ENCODE measurements at places on chromosomes 3 and 15.

- DNase-seq, result no peak
Measured at GRCh38 chr3:4983739-4984510, 4.7 kb downstream of the BHLHE40 start.

DNA sequence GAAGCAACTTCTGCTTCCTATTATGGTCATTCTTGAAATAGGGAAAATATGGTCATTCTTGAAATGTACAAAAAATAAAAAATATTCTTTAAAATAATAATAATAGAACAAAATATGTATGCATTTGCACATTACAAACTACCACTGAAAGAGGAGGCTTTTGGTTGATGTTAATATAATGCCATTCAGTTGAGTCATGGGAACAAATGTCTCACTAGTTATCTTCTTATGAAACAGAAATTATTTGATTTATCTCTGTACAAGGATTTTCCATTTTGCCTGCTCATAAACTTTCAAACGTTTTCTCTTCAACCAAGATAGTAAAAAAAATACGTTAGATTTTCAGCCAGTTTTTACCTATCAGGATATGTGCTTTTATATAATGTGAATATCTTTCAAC, 1662.7 kb downstream of the OTOL1 start:
- DNase-seq, result no peak

DNA sequence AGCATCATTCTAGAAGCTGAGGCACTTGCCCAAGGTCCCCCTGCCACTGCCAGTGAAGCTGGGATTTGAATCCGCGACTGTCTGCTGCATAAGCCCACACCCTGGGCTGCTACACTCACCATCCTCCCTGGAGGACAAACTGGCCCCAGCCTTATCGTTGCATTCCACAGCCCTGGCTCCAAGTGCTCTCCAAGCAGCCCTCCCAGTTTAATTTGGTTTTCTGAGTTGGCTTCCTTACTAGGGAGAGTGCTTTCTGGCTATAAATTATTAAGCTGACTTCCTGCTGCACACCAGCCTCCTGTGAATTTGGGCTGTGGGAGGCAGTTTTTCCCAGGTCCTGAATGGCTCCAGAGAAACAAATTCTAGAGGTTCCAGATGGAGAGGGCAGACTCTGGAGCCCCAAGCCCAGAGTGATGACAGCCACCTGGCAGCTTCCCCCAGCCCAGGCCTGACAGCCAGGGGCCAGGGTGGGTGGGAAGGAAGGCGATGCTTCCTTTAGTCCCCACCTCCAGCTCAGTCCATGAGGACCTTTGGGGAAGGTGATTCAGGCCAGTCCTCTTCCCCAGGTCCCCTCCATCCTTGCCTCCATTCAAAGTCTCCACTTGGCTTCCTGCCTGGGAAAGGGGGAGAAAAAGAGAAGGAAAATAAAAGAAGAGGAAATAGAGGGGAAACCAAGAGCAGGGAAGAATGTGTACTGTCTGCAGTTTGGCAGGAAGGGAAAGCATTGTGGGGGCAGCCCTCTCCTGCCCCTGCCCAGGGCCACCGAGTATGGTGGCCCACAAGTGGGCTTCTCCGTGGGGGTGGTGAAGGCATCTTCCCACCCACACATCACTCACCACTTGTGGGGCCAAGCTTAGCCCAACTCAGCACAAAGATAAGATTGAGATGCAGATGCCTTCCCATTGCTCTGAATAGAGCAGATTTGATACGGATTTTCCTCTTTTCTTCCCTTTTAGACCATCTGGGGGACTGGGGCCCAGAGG, 69.6 kb downstream of the SEMA5B start:
- no peak for DNase-seq

DNA sequence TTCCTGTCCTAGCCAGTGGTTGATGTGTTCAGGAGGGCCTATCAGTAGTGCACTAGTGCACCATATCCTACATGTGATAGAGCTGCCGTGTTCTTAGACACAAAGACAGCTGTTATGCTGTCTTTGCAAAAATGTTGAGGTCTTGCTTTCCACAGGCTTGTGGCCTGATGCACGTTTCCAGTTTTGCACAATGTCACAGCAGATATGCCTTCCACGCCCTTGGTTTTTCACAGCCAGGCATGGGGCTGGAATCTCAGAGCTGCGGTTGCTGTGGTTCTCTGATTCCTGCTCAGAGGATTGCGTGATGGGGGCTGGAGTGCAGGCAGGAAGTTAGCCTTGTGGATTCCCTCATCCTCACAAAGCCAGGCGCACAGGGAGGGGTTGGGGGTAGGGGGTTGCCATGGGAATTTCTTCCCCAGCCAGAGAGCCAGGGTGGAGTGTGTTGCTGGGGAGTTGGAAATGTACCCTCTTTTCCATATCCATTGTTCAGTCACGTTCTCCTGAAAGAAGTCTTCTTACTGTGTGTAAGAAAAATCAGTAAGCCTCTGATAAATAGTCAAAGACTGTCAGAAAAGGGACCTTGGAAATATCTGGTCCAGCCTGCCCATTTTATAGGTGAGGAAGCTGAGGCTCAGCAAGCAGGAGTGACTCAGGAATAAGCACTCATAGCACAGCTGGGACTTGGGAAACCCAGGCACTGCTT, 79.4 kb downstream of the SMAD3 start:
- no peak for DNase-seq

GRCh38 chr3:17605032-17605431, 137.4 kb downstream of the TBC1D5 start:
- no peak for DNase-seq

- no peak for DNase-seq
Measured at GRCh38 chr3:295166-295565, 98.6 kb downstream of the CHL1 start.

- no peak for DNase-seq
Measured at GRCh38 chr3:131699001-131699400, 196.2 kb upstream of the MRPL3 start.

- no peak for DNase-seq
Measured at GRCh38 chr3:141413391-141413790, 45.1 kb downstream of the ZBTB38 start.

GRCh38 chr3:69031635-69032034, 18.2 kb upstream of the EOGT start:
- no peak for DNase-seq

DNA sequence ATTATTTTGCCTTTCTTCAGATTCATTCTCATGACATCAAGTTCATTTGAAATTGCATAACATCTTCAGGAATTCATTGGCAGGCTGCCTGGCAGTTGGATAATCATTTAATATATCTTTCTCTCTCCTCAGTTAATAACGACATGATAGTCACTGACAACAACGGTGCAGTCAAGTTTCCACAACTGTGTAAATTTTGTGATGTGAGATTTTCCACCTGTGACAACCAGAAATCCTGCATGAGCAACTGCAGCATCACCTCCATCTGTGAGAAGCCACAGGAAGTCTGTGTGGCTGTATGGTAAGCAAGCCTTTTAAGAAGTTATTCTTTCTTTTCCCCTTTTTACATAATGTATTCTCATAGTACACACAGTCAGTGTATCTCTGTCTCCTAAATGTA, 38.2 kb downstream of the TGFBR2 start:
- DNase-seq, result peak; percentile 44

GRCh38 chr3:71498543-71498942, 85.0 kb downstream of the FOXP1 start:
- DNase-seq, result no peak

DNA sequence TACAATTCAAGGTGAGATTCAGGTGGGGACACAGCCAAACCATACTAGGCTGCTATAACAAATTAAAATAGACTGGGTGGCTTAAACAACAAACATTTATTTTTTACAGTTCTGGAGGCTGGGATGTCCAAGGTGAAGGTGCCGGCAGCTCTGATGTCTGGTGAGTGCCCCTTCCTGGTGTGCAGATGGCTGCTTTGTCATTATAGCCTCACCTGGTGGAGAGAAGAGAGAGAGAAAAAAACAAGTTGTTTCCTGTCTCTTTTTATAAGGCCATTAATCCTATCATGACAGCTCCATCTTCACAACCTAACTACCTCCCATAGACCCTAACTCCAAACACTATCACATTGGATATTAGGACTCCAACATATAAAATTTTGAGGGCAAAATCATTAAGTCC, 279.7 kb downstream of the ZIC1 start:
- DNase-seq, result no peak

DNA sequence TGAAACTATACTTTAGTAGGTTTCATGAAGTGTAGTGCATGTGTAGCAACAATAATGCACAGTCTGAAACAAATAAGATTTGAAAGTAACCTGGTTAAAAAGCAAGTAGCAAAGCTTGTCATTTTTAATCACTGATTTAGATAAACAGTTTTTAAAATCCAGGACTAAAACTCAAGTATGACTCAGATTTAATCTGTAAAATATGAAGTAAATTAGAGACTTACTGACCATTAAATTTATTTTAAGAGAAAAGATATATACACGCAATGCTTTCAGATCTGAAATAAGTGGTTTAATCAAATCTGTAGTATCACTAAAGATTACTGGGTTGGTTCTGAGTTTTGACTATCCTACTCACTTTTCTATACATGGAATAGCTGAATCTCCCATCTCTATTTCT, 300.7 kb upstream of the RBMS3 start:
- DNase-seq, result no peak

DNA sequence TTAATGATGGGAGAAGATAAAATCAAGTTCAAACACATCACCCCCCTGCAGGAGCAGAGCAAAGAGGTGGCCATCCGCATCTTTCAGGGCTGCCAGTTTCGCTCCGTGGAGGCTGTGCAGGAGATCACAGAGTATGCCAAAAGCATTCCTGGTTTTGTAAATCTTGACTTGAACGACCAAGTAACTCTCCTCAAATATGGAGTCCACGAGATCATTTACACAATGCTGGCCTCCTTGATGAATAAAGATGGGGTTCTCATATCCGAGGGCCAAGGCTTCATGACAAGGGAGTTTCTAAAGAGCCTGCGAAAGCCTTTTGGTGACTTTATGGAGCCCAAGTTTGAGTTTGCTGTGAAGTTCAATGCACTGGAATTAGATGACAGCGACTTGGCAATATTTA, 67.5 kb upstream of the TSEN2 start:
- no peak for DNase-seq

DNA sequence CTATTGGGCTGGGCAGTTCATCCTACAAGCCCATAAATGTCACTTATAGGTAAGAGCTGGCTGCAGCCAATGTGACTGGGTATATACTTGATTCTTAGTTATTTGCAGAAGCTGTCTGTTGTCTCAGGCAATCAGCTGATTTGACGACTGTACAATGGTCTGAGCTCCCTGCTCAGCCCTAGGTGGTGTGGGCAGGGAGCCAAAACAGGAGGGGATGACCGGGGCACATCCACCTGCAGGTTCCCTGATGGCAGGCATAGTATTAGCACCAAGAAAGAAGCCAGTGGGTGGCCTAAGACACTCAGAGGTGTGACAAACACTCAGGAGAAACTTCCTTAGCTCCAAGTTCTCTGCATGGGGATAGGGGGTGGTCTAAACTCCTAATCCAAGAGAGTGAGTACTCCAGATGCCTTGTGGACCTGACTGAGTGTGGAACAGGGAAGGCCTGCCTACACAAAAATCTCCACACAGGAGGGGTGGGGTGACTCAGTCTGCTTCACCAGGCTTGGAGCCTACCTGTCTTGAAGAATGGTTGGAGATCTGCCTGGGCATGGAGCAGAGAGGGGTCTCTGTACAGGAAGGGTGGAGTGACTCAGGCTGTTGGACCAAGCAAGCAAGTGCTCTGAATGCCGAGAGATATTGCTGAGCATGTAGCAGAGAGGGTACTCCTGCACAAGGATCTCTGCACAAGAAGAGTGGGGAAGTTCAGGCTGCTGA, 690.4 kb upstream of the NAALADL2 start:
- DNase-seq, result no peak

- DNase-seq, result no peak
Measured at GRCh38 chr15:88061452-88061851, 195.1 kb downstream of the NTRK3 start.

GRCh38 chr15:40702077-40702476, 7.1 kb downstream of the RAD51 start:
- DNase-seq, result no peak

DNA sequence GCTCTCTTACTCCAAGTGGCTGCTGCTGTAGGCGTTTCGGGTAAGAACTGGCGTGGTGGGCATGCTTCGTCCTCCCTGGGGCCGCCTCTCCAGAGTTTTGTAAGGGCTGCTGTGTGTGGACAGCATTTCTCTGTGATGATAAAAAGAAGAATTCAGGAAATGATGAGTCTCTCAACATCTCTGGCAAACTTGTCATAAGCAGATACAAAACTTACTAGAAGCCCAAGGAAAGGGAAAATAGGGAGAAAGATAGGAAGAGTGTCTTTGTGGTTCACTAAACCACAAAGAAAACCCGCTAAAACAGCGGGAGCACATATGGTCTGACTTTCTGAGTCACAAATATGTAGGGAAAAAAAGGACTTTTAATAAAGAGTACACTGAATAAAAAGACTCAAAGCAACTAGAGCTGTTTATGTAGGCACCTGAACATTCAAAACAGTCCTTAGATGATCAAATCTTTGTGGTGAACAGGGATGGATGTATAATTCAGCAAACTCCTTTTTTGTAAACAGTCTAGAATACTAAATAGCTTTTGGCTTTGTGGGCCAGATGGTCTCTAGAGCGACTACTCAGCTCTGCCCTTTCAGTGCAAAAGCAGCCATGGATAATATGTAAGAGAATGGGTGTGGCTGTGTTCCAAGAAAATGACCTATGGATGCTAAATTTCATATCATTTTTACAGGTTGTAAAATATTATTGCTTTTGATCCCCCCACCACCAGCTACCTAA, 60.4 kb upstream of the LMOD3 start:
- no peak for DNase-seq

DNA sequence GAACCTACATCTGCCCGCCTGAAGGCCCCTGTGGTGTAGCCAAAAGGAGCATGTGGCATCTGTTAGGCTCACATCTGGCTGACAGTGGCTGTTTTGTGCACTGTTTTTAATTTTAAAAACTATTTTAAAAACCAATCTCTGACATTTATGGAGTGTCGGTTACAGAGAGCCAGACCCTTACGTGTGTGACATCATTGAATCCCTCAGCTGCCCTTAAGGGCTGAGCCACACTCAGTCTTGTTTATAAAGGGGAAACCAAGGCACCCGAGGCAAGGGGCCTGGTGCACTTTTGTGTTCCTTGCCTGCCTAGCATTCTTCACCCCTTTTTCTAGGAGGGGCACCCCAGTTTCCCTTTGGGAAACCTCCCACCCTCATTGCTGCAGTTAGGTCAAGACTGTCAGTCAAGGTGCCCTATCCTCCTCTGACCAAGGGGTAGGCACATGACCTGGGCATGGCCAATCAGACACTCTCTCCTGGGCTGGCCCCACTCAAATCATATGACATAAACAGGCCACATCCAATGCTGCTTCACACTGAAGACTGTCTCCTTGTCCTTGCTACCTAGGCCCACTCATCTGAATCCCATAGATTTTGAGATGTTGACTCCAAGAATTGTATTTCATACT, 105.3 kb downstream of the LSM3 start:
- no peak for DNase-seq

DNA sequence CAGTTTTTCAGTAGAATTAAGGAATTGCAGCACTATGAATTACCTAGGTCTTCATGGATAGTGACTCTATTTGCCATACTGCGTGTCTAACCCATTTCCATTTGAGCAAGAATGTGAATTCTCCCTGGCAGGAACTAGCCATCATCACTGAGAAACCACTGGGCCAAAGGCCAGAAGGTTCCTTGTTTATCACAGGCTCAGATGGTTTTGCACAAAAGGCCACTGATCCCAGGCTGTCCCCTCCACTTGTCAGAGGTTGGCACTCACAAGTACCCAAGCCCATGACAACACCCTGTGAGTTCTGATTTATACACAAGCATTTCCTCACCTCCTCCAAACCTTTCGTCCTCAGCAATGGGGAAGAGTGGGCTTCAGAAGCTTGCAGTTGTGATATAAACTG, 131.8 kb downstream of the FOXB1 start:
- no peak for DNase-seq
